Muscle of leg (tissue), 16 donors: ENCODE measurements at places on chromosomes 3 and 15. TPM values are rescaled to one million over a fixed set of nuclear protein-coding genes. Genes with fewer than 3 reads are reported as not detected.

Gene MINDY4B
- total RNA-seq: 3.4 TPM

- DNase-seq: no peak
Observed at GRCh38 chr3:188176476-188176875, 22.5 kb downstream of the LPP start.

DNA sequence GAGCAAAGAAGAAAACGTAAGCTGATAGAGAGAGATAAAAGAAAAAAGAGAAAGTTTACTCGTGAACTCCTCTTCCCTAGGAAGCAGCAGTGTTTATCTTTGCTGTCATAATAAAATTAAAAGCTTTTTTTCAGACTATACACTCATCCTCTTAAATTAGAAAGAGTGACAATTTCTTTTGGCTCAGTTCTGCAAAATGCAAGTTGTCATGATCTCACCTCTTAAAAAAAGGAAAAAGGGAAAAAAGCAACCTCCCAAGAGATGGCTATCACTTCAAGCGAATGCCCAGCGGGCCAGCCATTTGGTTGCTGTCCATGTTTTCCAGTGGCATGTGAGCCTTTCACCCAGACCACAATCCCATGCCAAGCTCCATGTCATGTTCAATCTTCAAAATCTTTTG is 7.0 kb upstream of the THBS1 start:
- DNase-seq: peak; percentile 39

DNA sequence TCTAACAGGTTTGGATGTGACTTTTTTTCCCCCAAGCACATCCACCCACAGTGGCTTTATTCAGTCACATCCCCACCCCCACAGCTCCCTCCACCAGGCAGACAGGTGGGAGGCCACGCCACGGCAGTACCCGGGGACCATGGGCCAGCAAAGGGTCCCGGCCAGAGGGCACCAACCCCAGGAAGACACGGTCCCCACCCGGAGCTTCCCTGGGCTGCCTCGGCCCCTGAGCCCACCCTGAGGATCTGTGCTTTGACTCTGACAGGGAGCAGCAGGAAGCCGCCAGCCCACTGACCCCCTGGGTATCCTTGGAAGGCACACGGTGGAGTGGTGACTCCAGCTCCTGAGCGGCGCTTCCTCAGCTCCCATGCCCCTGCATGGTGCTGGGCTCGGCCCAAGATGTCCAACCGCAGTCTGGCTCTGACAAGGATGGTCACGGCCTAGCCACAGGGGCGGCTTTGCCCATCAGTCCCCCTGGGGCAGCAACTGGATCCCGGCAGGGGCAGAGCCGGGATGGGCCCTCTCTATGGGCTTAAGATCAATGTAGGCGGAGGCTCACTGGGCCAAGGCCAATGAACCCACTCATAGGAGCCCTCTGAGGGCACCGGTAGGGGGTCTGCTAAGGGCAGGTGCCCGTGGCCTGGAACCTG is 66.2 kb upstream of the TTBK2 start:
- no peak for DNase-seq

DNA sequence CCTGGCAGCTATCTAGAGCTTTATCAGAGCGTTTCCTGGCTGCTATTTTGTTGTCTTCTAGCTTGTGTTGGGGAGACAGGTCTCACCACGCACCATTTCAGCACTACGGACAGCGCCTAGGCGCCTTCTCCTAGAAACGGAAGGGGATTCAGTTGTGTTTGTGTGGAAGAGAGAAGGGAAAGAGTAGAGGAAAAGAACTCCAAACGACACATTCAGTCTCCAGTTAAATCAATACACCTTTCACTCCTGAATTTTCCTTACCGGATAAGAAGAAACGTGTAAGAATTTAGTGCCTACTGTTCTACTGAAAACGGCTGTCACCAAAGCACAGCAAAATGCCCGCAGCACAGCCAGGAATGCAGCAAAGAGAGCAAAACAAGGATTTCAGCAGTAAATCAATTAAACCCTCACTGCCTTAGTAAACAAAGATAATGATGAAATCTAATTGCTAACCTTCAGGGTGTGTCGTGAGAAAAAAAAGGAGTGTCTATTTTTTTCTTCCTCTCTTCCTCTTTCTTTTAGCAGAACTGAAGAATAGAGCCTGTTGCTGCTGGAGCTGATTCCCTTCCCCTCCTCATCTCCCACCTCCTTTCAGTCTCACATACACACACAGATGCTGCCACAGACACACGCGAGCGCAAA is 412 bp upstream of the CTXN2 start:
- peak; percentile 92 for DNase-seq

DNA sequence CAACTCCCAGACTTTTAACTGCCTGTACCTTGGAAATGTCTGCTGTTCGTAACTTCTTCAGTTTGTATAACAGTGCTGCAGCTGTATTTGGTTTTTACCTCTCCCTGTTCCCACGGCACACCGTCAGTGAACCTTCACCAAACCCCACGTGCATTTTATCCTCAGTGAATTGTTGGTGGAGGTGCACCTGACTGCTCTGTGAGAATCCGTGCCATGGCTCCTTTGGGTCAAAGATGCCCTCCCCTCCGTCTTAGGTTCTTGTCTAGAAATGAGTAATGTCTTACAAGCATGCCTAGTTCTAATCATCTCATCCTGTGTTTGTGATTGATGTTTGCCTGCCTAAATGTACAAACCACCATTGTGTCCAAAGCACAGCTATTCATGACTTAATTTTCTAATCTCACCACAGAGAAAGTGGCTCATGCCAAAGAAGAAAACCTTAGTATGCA is 28.2 kb downstream of the TPM1 start:
- DNase-seq: no peak
